GF-D8 (cell line): ENCODE measurements at places on chromosomes 13 and 19.

DNA sequence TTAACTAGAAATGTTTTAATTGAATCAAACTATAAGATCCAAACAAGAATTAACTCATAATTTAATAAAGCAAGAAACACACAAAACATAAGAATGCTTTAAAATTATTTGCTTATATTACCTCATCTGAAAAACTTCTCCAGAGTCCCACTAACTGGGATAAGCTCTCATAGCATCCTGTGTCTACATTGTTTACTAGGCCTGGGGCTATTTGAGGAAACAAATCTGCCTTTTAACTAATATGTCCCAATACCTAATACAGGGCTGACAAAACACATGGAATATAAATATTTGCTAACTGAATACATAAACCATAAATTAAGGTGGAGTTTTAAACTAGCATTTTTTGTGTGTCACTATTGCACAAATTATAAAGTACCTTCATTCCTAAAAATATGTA is 1399.8 kb upstream of the SLC10A2 start:
- no peak for DNase-seq

DNA sequence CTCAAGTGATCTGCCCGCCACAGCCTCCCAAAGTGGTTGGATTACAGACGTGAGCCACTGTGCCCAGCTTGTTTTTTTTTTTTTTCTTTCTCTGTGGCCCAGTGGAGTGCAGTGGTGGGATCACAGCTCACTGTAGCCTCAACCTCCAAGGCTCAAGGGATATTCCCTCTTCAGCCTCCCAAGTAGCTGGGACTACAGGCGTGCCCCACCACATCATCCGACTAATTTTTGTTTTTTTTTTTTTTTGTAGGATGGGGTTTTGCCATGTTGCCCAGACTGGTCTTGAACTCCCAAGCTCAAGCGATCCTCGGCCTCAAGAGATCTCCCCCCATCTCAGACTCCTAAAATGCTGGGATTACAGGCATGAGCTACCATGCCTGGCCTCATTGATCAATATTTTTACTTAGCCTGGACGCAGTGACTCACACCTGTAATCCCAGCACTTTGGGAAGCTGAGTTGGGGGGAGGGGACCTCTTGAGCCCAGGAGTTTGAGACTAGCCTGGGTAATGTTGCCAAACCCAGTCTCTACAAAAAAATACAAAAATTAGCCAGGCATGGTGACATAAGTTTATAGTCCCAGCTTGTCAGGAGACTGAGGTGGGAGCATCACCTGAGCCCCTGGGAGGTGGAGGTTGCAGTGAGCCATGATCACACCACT is 1.7 kb downstream of the SAE1 start:
- no peak for DNase-seq

GRCh38 chr13:35144166-35144890 is 202.3 kb downstream of the NBEA start:
- no peak for DNase-seq

DNA sequence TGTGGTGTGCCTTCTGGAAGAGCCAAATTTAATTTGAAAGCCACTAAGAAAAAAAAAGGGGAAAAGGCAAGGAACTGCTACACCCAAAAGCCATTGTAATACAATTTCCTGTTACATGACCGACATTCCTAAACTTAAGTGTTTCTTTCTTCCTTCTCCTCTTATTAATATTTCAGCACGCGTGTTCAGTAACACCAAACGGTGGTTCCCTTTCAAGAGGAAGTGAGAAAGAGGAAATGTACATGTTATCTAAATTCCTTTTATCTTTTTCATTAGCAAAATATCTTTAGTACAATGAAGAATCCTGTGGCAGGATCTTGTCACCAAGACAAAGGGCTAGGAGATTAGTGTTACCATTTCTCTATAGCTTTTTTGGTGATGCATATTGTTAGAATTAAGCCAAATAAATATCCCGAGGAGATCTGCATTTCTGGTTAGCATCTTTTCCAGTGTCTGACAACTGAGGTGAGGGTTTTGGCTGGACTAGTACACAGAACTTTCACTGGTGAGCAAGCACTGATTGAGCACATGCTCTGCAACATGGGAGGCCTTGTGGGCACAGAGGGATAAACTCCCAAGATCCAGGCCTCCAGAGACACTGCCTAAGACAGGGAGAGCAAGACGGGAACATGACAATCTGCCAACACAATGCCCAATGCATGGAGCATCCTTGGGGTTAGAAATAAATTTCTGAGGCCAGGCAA is 22.1 kb downstream of the LATS2 start:
- DNase-seq: peak; percentile 49

- no peak for DNase-seq
These were observed 22.2 kb upstream of the LRP3 start for GRCh38 chr19:33171916-33172359.

DNA sequence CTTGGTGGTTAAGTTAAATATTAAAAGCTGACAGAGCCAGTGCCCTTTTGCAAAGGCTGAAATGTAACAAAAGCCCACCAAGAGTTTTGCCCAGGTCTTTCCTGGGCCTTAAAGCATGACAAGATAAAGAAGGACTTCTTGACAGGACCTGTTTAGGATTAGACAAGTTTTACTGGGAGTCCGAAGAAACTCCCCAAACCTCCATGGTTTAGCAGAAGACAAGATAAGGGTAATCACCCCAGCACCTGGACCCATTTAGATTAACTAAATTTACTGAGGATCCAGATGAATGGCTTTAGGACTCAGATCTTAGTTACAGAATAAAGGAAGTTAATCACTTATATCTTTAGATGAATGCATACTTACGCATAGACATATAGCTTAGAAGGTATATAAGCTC is 14.8 kb upstream of the UFM1 start:
- DNase-seq: no peak

- no peak for DNase-seq
These were observed 141.0 kb downstream of the DCLK1 start for GRCh38 chr13:35990196-35990595.

DNA sequence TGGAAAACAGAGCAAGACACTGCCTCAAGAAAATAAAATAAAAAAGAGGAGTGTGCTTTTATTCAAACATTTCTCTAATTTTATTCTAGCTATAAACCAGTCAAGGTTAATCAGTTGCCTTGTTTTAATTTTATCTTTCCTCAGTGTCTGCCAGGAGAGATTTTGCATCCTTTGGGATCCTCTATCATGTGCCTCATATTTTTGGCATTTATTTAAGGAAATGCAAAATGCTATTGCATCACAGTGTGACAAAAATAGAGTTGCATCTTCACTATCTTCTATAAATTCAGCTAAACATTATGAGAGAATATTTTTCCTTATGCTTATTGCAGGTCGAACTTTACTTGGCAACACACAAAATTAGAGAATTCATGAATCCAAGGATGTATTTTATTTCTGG is 639.0 kb upstream of the KLF12 start:
- no peak for DNase-seq

- DNase-seq: no peak
These were observed 1690.7 kb downstream of the SLITRK5 start for GRCh38 chr13:89361909-89362308.

DNA sequence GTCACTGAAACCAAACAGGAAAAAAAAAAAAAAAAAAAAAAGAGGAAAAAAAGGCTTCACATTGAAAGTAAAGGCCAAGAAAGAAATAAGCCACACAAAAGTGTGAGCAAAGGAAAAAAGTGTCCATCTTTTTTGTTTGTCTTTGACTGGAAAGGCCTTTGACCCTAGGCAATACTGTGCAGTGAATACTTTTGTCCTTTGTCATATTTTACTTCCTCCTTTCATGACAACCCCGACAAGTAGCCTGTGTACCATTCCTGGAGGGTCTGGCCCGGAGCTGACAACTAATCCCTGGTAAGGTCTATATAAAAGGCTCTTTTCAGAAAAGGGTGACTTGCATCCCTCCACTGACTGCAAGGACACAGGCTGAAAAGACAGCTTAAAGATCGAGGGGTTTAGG is 12.9 kb upstream of the MICU2 start:
- no peak for DNase-seq

DNA sequence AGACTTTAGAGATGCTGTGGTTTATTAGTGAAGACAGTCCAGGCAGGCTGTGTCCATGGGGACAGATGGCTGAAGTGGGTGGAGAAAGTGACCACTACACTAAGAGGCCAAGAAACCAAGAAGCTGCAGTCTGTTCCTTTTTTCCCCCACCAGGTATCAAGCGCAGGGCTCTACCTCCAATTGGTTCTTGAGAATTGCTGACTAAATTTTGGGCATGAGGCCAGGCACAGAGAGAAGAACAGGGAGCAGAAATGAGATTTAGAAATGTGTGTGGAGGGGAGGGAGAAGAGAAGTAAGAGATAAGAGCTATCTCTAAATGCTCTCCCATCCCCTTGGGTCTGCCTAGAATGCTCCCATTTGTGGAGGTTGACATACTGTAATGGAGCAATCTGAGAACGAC is 12.3 kb upstream of the CYSLTR2 start:
- DNase-seq: no peak

DNA sequence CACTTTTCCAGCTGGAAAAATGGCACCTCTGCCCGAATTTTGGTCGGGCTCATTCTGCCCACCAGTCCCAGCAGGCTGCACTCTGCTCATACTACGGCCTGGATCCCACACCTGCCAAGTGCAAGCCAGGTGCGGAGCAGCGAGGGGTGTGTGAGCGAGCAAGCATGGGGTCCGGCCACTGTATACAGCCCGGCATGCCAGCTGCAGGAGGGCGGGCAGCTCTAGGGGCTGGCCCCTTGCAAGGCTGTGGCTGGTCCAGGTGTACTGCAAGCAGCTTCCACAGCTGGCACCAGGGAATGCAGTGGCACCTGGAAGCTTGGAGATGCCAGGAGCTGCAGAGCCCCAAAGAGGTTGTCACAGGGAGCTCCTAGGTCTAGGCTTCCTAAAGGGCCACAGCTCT is 2.7 kb upstream of the INTS6 start:
- DNase-seq: no peak

- DNase-seq: peak; percentile 2
These were observed 62.5 kb downstream of the RFX2 start for GRCh38 chr19:6047741-6048251.

DNA sequence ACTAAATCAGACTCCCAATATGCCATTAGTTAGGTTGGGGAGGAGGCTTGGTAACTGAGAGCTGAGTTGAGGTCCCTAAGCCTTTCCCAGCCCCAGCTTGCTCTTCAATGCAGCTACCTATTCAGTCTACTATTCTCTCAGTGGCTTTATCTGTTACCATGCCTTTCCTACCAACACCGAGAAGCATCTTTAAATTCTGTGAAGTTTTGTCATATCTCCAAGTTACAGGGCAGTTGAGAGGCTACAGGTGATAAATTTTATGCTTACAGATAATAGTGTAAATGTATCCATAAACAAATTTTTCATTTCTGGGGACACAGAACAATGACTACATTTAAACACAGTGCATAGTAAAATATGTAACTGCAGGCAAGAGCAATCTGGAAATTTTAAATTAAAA is 110.6 kb downstream of the ELF1 start:
- no peak for DNase-seq

DNA sequence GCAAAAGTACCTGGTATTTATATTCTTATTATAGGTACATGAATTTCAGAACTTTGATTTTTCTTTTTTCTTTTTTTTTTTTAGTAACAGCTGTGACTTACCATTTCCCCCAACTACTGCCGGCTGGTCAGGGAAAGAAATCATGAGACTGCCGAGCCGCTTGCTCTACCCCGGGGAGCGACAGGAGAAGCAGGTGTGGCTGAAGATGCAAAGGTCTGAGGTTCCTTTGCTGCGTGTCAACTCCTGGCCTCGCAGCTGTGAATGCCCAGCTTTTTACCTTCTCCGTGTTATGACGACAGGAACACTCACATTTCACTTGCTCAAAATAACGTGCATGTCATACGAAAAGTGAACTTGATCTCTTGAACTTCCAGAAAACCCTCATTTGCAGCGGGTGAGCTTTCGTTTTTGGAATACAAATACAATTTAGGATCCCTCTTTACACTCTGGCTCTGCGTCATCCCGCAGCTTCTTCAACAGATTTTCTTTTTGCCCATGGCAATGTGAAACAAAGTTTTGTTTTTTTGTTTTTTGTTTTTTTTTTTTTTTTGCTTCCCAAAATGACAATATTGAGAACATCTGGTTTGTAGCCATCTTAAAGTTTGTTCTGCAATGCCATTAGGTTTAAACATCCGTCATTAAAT is 117.9 kb downstream of the EFNB2 start:
- no peak for DNase-seq

GRCh38 chr19:40768869-40769268 is 6.5 kb upstream of the MIA start:
- no peak for DNase-seq

GRCh38 chr13:43273362-43273761 is 250.0 kb downstream of the DNAJC15 start:
- no peak for DNase-seq

DNA sequence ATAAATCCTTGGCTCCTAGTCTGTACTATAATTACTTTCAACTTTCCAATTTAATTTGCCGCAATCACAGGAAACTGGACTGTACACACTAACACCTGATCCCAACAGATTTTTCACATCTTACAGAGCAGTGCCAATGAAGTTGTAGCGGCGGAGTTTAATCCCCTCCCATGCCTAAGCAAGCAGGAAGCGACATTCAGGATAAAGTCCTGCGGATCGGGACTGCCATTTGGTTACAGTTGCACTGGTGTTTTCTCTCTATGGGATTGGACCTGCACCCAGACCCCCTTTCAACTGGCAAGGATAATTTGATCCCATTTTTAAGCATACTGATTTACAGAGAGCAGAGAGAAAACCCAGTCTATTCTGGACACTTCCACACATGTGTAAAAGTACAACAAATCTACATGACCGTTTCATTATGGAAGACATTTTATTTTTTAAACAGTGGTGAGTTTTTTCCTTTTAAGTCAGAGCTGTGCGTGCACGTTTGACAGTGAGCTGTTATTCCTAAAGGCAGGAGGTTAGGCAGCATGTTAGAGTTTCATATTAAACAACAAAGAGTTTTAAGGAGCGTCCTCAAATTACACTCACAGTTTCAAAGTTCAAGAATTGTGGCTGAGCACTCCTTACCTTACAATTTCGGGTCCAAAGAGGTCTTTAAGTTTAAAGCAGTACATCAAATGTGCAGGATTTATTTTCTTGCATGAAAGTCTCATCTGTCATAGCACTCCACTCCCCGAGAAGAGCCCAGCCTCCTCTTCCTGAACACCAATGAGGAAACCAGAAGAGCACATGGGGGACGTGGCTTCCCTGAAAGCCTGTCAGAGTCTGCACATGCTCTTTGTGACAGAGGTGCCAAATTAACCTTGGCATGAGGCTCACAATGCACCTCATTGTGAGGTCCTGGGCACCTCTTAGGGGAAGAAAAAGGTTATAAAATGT is 141.6 kb upstream of the RFC3 start:
- peak; percentile 76 for DNase-seq

- DNase-seq: peak; percentile 91
These were observed 85.6 kb downstream of the GNG7 start for GRCh38 chr19:2616741-2617392.
